ENCODE measurements at places on chromosomes 2 and 18. TPM values are rescaled to one million over a fixed set of nuclear protein-coding genes. Genes with fewer than 3 reads are reported as not detected.

- no peak for DNase-seq
- H3K4me3 ChIP-seq, result no peak overlapping the region
- no peaks in the 10 kb centered on the region for H3K36me3 ChIP-seq
- H3K27ac ChIP-seq, result no peak overlapping the region
Measured at GRCh38 chr2:104584393-104584792, 269.5 kb upstream of the POU3F3 start.

- peaks cover 10% of the 10 kb centered on the region for H3K36me3 ChIP-seq
- H3K27me3 ChIP-seq, result no peaks in the 10 kb centered on the region
Measured at GRCh38 chr2:236580746-236581355, 11.2 kb downstream of the ACKR3 start.

- no peaks in the 10 kb centered on the region for H3K4me1 ChIP-seq
- H3K36me3 ChIP-seq, result peaks cover 17% of the 10 kb centered on the region
- no peaks in the 10 kb centered on the region for H3K27me3 ChIP-seq
- DNase-seq, result no peak
- no peak overlapping the region for H3K4me3 ChIP-seq
Measured at GRCh38 chr18:21857871-21858270, 117.3 kb downstream of the MIB1 start.

GRCh38 chr2:122692400-122693083 lies 937.1 kb downstream of the TSN start:
- H3K4me1 ChIP-seq, result no peaks in the 10 kb centered on the region
- no peak overlapping the region for H3K27ac ChIP-seq
- no peak for DNase-seq
- H3K36me3 ChIP-seq, result no peaks in the 10 kb centered on the region

The DNAH7 gene
- total RNA-seq, result 20.0 TPM

DNA sequence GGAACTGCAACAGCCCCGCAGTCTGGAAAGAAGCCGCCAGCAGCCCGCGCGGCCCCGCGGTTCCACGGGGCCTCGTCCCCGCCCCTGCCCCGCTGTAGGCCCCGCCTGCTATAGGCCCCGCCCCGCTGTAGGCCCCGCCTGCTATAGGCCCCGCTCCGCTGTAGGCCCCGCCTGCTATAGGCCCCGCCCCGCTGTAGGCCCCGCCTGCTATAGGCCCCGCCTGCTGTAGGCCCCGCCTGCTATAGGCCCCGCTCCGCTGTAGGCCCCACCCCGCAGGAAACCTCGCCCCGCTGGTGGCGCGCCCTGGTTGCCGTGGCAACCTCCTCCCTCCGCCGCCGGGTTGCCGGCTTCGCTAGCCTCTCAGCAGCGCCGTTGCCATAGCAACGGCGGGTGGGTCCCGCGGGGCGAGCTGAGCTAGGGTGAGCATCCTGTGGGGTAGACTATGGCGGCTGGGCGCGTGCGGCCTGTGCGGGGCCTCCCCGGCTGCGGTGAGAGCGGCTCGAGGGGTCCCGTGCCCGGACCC lies 12.2 kb upstream of the KIF1A start:
- no peak overlapping the region for H3K4me3 ChIP-seq
- H3K27ac ChIP-seq, result no peak overlapping the region
- peak; percentile 91 for DNase-seq
- H3K4me1 ChIP-seq, result peaks cover 12% of the 10 kb centered on the region
- H3K27me3 ChIP-seq, result no peaks in the 10 kb centered on the region

DNA sequence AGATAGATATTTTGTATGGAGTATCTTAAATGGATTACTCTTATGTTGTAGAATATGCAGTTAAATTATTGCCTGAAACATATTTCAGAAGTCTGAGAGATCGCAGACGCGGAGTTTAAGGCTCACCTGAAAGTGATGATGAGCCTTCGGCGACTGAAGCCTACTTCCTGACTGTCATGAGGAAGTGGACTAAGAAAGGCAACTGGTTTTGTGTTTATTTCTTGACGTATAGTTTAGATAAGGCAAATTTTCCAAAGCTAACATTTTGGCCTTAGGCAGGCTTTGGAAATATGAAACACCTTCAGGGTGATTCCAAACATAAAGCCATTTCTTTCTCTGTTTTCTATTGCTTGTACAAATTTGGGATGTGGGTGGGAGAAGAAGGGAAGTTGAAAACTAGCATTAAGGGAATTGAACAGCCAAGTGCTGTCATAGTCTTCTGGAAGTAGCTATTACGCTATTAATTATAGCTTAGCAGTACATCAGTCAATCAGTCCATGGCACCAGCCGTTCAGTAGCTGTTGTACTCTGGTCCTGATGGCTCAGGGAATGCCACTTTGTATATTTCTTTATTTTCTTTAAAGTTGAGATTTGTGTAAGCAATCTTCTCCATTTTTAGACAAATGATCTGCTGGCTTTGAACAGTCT lies 1.5 kb downstream of the GRHL1 start:
- no peak for DNase-seq
- no peak overlapping the region for H3K4me3 ChIP-seq
- H3K27ac ChIP-seq, result no peak overlapping the region
- H3K27me3 ChIP-seq, result peaks cover 21% of the 10 kb centered on the region

The HOXD12 gene
- not detected for total RNA-seq

DNA sequence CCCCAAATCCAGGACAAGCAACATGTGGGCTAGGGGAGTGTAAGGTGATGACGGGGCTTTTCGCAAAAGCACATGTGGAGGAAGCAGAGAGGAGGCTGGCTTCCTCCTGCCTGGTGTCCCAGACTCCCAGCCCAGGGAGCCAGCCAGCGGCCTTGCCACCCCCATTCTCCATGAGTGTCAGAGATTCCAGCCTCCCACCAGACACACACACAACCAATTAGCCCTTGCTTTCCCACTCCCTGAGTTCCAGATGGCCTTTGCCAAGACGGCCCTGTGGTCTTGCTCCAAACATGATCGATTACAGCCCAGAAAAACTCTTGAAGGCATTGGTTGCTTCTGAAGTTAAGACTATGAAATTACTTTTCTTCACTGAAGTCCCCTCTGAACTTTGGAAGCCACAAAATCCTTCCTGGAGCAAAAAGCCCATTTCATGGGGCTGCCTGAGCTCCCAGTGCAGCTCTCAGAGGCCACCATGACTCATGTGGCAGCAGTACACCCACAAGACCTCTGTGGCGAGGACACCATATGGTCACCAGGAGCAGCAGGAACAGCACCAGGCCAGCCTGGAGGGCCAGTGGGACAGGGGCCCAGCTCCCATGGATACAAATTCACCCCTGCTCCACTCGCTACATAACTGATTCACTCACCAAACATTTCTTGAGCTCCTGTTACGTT lies 69.1 kb upstream of the PID1 start:
- no peak for DNase-seq
- H3K4me3 ChIP-seq, result no peak overlapping the region
- H3K27ac ChIP-seq, result no peak overlapping the region
- H3K27me3 ChIP-seq, result no peaks in the 10 kb centered on the region
- no peaks in the 10 kb centered on the region for H3K36me3 ChIP-seq
- no peaks in the 10 kb centered on the region for H3K4me1 ChIP-seq

- H3K4me1 ChIP-seq, result no peaks in the 10 kb centered on the region
- H3K36me3 ChIP-seq, result no peaks in the 10 kb centered on the region
- no peak overlapping the region for H3K27ac ChIP-seq
- DNase-seq, result no peak
- no peaks in the 10 kb centered on the region for H3K27me3 ChIP-seq
Measured at GRCh38 chr2:127373362-127374083, 14.3 kb downstream of the MAP3K2 start.

- no peak overlapping the region for H3K27ac ChIP-seq
- DNase-seq, result no peak
- no peak overlapping the region for H3K4me3 ChIP-seq
- no peaks in the 10 kb centered on the region for H3K27me3 ChIP-seq
- no peaks in the 10 kb centered on the region for H3K36me3 ChIP-seq
Measured at GRCh38 chr2:196128749-196129148, 42.6 kb downstream of the STK17B start.

The CCDC68 gene
- 10.6 TPM for total RNA-seq

GRCh38 chr2:209663139-209663538 lies 108.5 kb upstream of the UNC80 start:
- H3K36me3 ChIP-seq, result no peaks in the 10 kb centered on the region
- no peaks in the 10 kb centered on the region for H3K27me3 ChIP-seq
- H3K4me1 ChIP-seq, result no peaks in the 10 kb centered on the region
- H3K27ac ChIP-seq, result no peak overlapping the region
- DNase-seq, result no peak

DNA sequence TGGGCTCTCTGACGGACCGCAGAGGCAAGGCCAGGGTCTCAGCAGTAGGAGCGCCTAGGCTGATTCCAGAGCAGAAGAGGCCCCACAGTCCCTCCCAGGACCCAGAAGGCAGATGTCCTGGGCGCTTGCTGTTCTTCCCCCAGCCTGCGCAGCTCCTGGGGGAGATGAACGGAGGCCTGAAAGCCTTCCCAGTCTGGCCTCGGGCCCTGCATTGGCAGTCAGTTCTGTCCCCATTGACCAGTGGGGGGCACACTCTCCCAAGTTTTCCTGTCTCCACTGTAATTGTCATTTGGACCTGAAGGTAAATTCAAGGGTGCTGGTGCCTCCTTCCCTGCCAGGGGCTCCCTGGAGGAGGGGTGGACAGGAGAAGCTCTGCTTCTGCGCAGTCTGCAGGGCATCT lies 345.7 kb downstream of the CYP26B1 start:
- H3K4me3 ChIP-seq, result no peak overlapping the region
- H3K36me3 ChIP-seq, result no peaks in the 10 kb centered on the region
- no peak overlapping the region for H3K27ac ChIP-seq
- peaks cover 5% of the 10 kb centered on the region for H3K4me1 ChIP-seq
- H3K27me3 ChIP-seq, result no peaks in the 10 kb centered on the region
- peak; percentile 85 for DNase-seq

All from lung (tissue), 17 donors.